HuH-7 (cell line): ENCODE measurements at places on chromosomes 1 and 21.

- no peak for DNase-seq
Observed at GRCh38 chr1:47661040-47661439, 223.2 kb downstream of the FOXD2 start.

GRCh38 chr1:215772151-215772550, 205.0 kb downstream of the KCTD3 start:
- DNase-seq, result no peak

- DNase-seq, result no peak
Observed at GRCh38 chr1:66262208-66262963, 271.6 kb upstream of the SGIP1 start.

DNA sequence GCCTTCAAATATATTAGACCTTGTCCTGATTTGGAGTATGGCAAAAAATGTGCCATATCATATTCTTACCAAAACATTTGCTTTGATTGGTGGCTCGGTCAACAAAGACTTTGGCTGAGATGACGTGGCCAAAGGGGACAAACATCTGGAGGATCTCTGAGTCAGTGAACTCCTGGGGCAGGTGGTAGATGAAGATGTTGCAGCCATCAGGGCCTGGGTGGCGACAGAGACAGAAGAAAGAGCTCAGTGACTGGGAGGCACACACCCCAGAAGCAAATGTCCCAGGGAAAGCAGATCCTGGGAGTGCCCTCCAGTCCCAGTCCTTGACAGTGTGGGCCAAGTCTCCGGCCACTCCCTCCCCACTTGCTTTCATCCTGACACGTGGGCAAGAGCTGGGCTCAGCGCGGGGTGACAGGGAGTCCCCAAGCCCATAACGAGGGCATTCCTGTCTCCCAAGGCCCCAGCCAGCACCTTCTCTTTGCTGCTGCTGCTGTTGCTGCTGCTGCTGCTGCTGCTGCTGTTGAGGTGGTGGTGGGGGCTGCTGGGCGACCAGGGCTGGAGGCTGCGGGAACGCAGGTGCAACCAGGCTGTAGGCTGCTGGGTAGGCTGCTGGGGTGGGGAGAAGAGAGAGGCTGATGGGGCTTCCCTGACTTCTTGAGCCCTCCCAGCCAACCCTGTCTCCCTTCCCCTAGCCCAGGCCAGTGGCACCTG, 10.7 kb downstream of the CELF3 start:
- no peak for DNase-seq

DNA sequence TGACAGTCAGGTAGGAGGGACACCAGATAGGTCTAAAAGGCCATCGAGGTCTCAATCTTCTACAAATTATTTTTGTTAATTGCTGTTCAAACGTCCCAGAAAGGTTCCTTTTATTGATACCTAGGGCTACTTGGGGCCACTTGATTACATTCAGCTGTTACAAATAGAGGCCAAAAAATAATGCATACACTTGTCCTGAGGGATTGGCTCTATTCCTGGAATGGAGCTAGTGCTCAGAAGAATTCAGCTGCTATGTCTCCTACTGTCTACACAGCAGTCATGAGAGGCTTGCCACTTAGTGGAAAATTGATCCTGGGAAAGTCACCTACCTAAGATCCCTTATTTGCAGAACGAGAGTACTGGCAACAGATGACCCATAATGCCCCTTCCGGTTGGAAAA, 498.3 kb downstream of the ADGRL2 start:
- no peak for DNase-seq

DNA sequence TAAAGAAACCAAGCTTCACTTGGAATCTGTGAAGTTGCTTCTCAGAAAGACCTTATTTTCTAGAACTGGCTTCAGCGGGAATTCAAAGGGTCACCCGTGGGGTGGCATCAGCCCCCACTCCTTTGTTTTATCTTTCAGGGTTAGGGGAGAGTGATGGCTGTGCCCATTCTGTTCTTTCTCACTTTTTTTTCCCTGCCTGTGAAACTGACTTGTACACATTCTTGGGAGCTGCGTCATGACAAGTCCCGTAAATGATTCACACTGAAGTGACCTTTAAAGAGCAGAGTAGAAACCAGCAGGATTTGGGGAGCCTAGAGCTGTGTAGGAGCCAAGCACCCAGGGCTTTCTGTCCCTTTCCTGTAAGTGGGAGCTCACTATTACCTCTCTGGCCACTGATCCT, 43.8 kb downstream of the SLC44A3 start:
- peak; percentile 20 for DNase-seq

DNA sequence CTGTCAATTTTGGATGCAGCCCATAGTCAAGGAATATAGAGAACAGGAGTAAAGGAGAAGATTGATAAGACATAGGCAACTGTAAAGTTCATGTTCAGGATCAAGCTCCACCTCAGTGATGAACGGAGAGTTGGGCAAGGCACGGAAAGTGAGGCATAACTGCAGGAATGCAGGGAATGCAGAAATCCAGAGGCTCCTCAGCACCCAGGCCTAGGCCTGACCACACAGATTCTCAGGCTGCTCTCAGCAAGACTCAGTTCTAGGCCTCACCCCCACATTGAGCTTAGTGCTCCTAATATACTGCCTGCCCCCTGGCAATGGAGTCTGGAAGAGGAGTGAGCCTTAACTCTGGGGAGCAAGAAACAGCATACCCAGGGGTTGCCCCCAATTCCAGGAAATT, 36.3 kb upstream of the S1PR1 start:
- no peak for DNase-seq

- DNase-seq, result no peak
Observed at GRCh38 chr1:119003413-119004128, 15.4 kb upstream of the TBX15 start.

DNA sequence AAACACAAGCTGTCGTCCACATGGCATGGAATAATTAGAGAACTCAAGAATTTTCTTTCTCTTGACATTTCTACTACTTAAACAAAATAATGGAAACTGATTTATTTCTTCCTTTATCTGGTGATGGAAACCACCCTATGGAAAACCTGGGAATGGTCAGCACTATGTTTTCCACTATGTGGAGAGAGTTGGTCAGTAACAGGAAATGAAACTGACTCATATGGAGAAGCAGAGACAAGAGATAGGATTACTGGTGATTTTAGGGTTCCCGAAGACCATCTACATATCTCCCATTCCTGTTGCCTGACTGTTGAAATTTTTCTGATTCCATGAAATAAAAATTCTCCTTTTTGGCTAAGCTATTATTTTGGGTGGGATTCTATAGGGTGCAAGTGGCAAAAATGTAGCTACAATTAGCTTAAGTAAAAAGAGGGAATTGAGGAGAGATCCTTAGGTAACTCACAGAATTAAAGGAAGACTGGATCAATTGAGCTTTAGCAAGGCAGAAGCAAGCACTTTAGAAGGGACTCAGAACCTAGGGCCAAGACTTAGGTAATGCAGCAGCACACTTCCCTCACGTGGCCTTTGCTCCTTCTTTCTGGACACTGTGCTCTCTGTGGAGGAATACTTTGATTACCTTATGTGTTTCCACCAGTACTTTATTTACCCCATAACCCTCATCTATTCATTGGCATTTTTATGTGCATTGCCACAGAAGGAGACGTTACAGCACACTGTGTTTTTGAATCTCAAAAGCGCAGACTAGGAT, 89.6 kb downstream of the LEPR start:
- DNase-seq, result no peak

GRCh38 chr21:27425172-27425571, 458.3 kb upstream of the ADAMTS5 start:
- no peak for DNase-seq

GRCh38 chr1:24745711-24746413, 615 bp downstream of the CLIC4 start:
- no peak for DNase-seq

- DNase-seq, result no peak
Observed at GRCh38 chr21:46111193-46111571, 13.3 kb downstream of the COL6A2 start.

DNA sequence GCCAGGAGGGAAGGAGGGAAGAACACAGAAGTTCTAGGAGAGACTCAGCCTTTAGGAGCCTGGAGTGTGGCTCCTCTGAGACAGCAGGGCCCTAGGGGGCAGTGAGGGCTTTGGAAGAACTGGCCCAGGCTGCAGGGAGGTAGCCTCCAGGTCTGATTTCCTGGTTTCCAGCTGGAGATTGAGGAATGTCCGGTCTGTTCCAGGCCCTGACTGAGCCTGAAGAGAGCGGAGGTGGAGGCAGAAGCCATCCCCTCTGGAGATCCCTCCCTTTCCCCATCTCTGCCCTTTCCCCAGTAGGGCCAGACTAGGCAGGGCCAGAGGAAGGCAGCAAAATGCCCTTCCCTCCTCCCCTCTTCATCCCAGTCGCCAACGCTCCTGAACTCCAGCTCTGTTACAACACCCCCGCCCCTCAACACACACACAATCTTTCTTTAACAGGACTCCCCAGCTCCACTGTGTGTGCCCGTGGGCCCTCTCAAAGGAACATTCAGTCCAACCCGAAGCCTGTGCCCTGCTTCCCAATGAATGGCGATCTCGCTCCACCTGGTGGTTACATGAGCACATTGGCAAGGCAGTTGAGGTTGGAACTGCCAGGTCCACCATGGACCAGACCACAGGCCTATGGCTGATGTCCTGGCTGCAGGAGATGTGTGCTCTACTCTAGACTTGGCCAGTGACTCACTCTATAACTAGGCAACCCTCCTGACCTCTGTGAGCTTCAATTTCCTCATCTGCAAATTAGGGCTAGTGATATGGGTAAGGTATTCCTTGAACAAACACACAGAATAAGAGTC, 32.0 kb downstream of the MAP7D1 start:
- DNase-seq, result peak; percentile 86

GRCh38 chr1:214076708-214077065, 88.9 kb downstream of the PROX1 start:
- DNase-seq, result no peak

GRCh38 chr1:30183895-30184294, 539.5 kb downstream of the MATN1 start:
- no peak for DNase-seq

- no peak for DNase-seq
Observed at GRCh38 chr1:68363339-68363738, 86.4 kb downstream of the RPE65 start.

DNA sequence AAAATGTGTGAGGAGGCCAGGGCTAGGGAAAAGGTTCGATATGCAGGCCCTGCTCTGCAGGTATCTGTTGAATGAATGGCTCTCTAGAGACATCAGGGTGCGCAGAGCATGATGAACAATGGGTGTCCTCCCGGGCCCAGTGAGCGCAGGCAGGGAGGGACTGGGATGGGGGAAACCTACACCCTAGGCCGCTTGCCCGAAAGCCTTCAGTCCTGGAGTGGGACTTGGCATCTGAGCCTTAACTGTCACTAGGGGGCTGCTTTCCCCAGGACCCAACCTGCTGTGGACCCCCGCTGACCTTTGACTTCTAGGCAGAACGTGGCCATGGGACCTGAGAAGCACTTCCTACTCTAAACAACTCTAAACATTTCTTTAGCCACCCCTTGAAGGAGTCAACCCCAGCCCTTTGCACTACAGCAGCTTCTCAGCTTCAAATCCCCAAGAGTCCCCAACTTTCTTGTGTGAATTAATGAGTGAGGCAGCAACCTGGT, 444 bp upstream of the MAP3K6 start:
- no peak for DNase-seq

DNA sequence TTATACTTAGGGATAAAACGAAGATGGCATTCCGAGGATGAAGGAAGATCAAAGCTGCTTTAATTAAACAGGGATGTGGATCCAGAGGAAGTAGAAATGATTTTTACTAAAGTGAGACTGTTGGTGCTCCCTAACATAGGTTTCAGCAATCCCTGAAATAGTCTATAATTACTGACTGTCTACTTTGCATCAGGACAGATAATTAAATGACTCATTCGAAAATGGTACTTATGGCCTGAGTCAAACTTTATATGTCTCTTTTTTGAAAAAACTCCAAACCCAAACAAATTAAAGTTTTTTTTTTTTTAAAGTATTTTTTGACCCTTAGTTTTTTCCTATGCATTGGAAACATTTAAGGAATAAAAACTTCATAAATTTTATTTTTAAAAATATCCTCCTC, 90.3 kb downstream of the LYST start:
- DNase-seq, result no peak

DNA sequence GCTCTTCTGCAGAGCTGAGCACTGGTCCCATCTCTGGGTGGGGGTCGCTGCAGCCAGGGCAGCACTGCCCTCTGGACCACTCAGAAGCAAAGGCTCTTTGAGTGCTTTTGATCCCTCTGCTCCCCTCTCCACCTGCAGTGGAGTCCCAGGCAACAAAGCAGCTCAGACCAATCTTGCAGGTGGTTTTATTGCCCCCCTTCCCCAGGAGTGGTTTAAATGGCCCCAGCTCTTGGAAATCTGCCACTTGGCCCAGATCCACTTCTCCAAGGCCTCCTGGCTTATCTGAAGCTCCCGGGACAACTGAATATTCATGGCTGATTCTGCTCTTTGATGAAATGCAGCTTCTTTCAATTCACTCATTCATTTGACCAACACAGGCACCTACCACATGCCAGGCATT, 2.7 kb downstream of the STUM start:
- DNase-seq, result no peak

GRCh38 chr1:168963601-168964000, 142.9 kb upstream of the ATP1B1 start:
- DNase-seq, result no peak

GRCh38 chr1:211386921-211387320, 60.3 kb downstream of the TRAF5 start:
- no peak for DNase-seq

- DNase-seq, result no peak
Observed at GRCh38 chr1:35876988-35877387, 6.0 kb upstream of the AGO1 start.

DNA sequence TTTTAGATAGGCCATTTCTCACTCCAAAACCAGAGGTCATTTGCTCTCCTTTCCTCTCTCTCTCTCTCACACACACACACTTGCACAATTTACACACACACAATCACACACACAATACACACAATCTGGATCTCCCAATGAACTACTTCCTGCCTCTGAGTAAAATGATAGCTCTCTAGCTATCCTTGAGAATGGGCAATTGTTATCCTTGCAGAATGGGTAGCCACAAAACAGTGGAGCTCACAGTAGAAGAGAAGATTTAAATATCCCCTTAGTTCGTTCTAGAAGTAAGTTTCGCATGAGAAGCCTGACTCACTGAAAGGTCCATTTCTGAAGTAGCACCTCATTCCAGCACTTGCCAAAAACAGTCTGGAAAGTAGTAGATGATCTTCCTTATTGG, 17.6 kb downstream of the PALMD start:
- no peak for DNase-seq

DNA sequence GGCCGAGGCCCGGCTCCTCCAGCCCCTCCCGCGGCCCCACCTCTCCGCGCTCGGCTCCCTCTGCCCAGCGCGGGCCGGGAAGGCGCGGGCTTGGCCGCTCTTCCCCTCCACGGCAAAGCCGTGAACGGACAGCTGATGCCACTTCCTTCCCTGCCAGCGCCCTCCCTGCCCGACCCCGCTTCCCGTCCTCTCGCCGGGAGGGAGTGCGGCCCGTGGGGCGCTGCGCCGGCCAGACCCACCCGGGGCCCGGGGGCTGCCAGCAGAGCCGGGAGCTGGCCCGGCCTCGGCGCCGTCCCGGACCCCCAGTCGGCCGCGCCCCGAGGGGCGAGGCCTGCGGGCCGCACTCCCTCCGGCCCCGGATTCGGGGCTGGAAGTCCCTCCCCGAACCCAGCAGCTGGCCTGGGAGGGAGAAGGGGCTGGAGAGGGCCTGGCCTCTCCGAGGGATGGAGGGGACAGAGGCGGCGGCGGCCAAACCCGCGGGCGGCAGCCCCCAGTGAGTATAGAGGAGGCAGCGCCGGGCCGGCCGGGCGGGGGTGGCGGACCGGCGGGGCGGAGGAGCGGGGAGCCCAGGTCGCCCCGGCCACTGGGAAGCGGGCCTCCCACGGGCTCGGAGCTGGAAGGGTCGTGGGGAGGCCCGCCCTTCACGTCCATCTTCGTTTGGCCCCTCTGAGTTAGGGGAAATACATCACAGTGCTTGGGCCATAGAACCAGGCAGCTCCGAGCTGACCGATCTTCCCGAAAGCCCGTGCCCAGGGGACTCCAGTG, at the start of gene KIAA1614:
KIAA1614 (plus strand) TSS at position 97 of the 765 bp plus-strand sequence; CDS start at position 444, 347 bp downstream.
- DNase-seq, result peak; percentile 50
